ENCODE measurements at places on chromosomes 4 and X.

DNA sequence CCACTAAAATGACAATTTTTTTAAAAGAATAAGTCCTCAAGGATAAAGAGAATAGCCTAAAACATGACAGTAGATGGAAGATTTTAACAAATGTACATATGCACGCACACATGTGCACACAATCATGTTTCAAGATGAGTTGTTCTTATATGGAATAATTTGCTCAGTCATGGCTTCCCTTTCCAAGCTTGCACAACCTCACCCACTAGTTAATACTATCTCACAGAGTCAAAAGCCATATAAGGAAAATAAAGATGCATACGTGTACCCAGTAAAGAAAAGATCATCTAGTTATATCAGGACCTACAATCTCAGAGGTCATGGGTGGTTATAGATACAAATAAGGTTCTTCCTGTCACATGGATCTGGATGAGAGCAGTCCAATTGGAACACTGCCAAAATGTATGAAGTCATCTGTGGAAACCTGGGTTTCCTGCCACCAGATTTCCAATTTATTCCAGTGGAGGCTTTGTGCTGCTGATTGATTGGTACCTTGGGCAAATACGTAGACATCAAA is 56.1 kb downstream of the FAM13A start:
- no peaks in the 10 kb centered on the region for H3K36me3 ChIP-seq
- H3K4me3 ChIP-seq = no peak overlapping the region
- no peaks in the 10 kb centered on the region for H3K27me3 ChIP-seq
- H3K27ac ChIP-seq = no peak overlapping the region

DNA sequence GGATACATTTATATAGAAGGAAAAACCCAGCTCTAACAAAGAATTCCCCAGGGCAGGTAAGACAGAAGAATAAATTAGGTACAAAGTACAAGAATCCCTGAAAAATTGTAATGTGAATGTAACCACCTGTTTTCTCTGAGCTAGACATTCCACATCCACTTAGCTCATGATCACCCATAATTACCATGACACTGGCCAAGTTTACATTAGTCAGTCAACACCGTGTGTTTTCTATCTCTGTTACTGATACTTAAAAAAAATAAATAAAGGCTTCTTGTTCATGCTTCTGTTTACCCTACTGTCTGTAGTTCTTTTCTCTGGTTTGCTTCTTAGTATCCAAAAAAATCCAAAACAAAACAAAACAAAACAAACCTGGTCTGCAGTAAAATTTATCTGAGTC is 66.0 kb downstream of the CBLL2 start:
- H3K36me3 ChIP-seq = no peaks in the 10 kb centered on the region
- no peak overlapping the region for H3K4me3 ChIP-seq
- no peak overlapping the region for H3K27ac ChIP-seq
- H3K27me3 ChIP-seq = no peaks in the 10 kb centered on the region
- peak; percentile 3 for DNase-seq

DNA sequence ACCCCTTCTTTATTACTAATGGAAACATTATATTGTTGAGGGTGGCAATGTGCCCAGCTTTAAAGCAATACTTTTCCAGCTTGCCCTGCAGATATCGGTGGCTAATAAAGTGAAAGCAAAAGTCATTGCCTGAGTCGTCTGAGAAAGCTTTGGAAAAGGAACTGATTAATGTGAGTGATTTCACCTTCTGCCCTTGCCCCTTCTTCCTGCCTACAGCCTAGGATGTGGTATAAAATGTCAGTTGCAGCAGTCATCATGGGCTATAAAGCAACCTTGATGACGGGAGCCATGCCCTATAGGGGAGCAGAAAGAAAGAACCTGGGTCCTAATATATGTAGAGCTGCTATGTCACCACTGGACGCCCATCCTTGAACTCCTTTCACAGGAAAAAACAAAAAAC is 132.4 kb upstream of the USP9X start:
- no peak overlapping the region for H3K4me3 ChIP-seq
- H3K36me3 ChIP-seq = no peaks in the 10 kb centered on the region
- H3K27me3 ChIP-seq = no peaks in the 10 kb centered on the region
- DNase-seq = no peak
- no peaks in the 10 kb centered on the region for H3K4me1 ChIP-seq

DNA sequence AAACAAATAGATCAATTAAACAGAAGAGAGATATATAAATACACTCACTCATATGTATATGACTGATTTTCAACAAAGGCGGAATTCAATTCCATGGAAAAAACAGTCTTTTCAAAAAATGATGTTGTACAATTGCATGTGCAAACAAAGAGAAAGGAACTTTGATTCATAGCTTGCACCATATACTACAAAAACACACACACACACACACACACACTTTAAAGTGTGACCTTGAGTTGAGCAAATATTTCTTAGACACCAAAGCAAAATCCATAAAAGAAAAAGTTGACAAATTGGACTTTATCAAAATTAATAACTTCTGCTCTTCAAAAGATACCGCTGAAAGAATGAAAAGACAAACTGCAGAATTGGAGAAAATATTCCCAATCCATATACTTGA is 168.8 kb downstream of the EVC2 start:
- no peaks in the 10 kb centered on the region for H3K4me1 ChIP-seq
- DNase-seq = no peak
- H3K4me3 ChIP-seq = no peak overlapping the region
- H3K27ac ChIP-seq = no peak overlapping the region
- H3K27me3 ChIP-seq = no peaks in the 10 kb centered on the region

DNA sequence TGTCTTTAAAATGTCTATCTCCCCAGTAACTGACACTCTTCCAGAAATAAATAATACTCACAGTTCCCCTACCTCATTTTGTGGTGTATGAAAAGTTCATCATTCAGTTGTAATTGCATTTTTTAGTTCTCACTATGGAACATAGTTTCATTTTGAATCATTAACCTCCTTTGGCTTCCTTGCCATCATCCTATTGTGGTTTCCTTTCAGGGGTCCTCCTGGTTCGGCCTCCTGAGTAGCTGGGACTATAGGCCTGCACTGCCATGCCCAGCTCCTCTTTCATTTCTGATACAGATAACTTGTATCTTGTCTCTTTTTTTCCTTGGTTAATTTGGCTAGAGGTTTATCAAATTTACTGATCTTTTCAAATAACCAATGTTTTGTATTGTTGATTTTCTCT is 23.1 kb upstream of the BLTP1 start:
- H3K36me3 ChIP-seq = no peaks in the 10 kb centered on the region
- no peak for DNase-seq
- H3K27ac ChIP-seq = no peak overlapping the region
- no peak overlapping the region for H3K4me3 ChIP-seq
- H3K27me3 ChIP-seq = no peaks in the 10 kb centered on the region

GRCh38 chr4:152283801-152284470 is 252.0 kb downstream of the FBXW7 start:
- no peak overlapping the region for H3K4me3 ChIP-seq
- no peaks in the 10 kb centered on the region for H3K36me3 ChIP-seq
- peak; percentile 63 for DNase-seq
- H3K4me1 ChIP-seq = no peaks in the 10 kb centered on the region
- H3K27ac ChIP-seq = no peak overlapping the region

DNA sequence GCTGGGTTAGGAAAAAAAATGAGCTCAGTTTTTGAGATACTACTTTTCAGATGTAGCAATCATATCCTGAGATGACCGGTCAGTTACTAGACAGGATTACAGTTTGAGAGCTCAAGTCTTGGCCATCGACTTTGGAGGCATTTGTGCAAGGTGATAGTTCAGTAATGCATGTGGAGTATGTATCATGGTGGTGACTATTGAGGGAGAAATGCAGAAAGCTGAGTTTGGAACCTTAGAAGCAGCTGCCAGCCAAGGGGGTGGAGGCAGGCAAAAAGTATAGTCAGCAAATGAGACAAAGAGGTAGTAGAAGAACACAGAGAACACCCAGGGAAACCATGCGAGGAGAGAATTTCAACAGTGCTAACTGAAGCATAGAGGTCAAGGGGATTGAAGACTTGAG is 48.7 kb upstream of the SLC4A4 start:
- DNase-seq = no peak
- no peaks in the 10 kb centered on the region for H3K36me3 ChIP-seq
- no peaks in the 10 kb centered on the region for H3K4me1 ChIP-seq
- H3K4me3 ChIP-seq = no peak overlapping the region
- H3K27me3 ChIP-seq = no peaks in the 10 kb centered on the region

DNA sequence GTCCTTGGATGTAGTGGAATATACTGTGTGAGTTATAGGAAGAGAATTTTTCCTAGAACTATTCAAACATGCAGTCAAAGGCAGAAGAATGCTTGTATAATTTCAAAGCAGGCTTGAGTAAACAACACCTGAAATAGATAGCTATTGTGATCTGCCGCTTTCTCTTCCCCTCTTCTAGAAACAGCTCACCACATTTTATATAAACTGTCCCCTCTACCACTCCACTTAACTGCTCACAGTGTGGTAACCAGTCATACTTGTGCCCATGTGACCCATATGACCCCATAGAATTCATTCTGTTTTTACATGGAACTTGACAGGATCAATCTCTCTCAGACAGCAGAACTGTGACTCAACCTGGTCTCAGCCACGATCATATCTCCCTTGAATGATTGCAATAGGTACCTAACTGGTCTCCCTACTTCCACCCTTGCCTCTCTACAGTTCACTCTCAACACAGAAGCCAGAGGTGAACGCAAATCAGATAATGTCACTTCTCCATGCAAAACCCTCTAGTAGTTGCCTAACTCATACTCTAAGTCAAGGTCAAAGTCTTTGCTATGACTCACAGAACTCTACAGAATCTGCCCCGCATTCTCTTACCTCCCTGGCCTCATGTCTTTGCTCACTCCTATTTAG is 85.6 kb upstream of the EFHC2 start:
- no peak overlapping the region for H3K27ac ChIP-seq
- no peak for DNase-seq
- H3K4me1 ChIP-seq = no peaks in the 10 kb centered on the region
- H3K36me3 ChIP-seq = no peaks in the 10 kb centered on the region
- H3K27me3 ChIP-seq = no peaks in the 10 kb centered on the region
- H3K4me3 ChIP-seq = no peak overlapping the region

DNA sequence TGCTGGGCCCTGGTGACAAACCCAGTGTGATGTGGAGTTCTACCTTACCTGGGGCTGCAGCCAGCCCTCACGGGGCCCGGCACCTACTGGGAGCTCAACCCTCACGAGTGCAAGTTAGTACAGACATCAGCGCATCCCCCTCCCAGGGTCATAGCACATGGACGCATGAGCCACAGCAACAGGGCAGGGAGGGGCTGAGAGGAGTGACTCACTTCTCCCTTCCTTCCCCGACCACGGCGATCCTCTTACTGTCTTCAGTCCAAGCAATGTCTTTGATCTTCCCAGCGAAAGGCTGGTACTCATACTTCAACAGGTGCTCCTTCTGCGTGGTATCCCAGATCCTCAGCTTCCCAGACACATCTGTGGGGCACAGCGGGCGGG is 17.8 kb downstream of the WDR1 start:
- no peak overlapping the region for H3K27ac ChIP-seq
- no peak for DNase-seq
- peaks cover 38% of the 10 kb centered on the region for H3K36me3 ChIP-seq
- no peaks in the 10 kb centered on the region for H3K27me3 ChIP-seq
- H3K4me3 ChIP-seq = no peak overlapping the region

DNA sequence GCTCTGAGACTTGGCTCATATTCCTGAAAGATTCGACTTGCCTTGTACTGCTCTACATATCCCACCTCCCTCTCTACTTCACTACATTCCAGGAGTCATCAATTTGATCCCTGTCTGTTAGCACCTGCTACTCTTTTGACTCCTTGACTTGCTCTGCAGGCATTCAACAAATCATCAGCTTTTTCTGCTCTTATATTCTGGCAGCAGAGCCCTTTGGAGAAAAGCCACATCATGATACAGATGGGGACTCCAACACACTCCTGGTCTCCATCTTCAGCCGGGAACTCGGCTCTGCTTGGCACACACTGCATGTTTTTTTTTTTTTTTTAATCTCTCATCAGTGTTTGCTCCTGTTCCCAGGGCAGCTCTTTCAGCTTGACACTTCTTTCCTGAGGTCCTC is 293.2 kb upstream of the LCORL start:
- H3K27ac ChIP-seq = no peak overlapping the region
- H3K4me3 ChIP-seq = no peak overlapping the region
- no peaks in the 10 kb centered on the region for H3K36me3 ChIP-seq
- H3K4me1 ChIP-seq = no peaks in the 10 kb centered on the region
- no peak for DNase-seq
- H3K27me3 ChIP-seq = no peaks in the 10 kb centered on the region

- H3K4me1 ChIP-seq = peaks cover 22% of the 10 kb centered on the region
- H3K36me3 ChIP-seq = peaks cover 2% of the 10 kb centered on the region
- H3K27me3 ChIP-seq = no peaks in the 10 kb centered on the region
- no peak overlapping the region for H3K27ac ChIP-seq
- no peak for DNase-seq
- no peak overlapping the region for H3K4me3 ChIP-seq
These were observed 115.8 kb downstream of the AFF1 start for GRCh38 chr4:87050596-87050995.

GRCh38 chrX:69027181-69028005 is 137.9 kb downstream of the PJA1 start:
- no peaks in the 10 kb centered on the region for H3K36me3 ChIP-seq
- no peaks in the 10 kb centered on the region for H3K4me1 ChIP-seq
- H3K27ac ChIP-seq = no peak overlapping the region
- no peak for DNase-seq
- no peak overlapping the region for H3K4me3 ChIP-seq

GRCh38 chr4:6204098-6204497 is 3.7 kb upstream of the JAKMIP1 start:
- H3K4me1 ChIP-seq = peaks cover 2% of the 10 kb centered on the region
- no peak overlapping the region for H3K27ac ChIP-seq
- no peak overlapping the region for H3K4me3 ChIP-seq
- DNase-seq = peak; percentile 51
- H3K36me3 ChIP-seq = no peaks in the 10 kb centered on the region

DNA sequence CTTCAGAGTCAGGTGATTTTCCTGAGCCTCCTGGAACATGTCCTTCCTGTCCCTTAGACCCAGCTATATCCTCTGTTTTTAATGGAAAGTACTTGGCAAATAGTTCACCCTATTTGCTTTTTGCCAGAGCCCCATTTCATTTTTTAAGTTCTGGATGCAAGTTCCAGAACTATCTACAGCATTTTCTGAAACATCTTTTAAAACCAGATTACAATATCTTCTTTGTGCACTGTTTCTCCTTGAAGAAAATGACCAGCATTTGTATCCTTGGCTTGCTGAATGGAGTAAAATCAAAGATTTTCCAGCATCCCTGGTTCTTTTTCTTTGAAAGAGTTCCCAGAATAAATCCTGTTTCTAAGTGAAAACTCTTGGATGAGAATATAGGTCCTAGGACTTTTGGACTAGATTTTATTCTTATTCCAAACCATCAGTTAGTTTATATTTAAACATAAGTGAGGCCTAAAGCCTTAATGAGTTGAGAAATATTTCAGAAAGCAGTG is 224.3 kb downstream of the ANK2 start:
- no peak overlapping the region for H3K27ac ChIP-seq
- H3K4me3 ChIP-seq = no peak overlapping the region
- H3K27me3 ChIP-seq = no peaks in the 10 kb centered on the region
- no peaks in the 10 kb centered on the region for H3K36me3 ChIP-seq
- no peak for DNase-seq

GRCh38 chr4:134747108-134747805 is 545.7 kb upstream of the PABPC4L start:
- DNase-seq = peak; percentile 30
- H3K27ac ChIP-seq = no peak overlapping the region
- no peaks in the 10 kb centered on the region for H3K27me3 ChIP-seq
- no peak overlapping the region for H3K4me3 ChIP-seq
- H3K4me1 ChIP-seq = peaks cover 2% of the 10 kb centered on the region
